Activated CD8-positive, alpha-beta memory T cell treated with anti-CD3 and anti-CD28 coated beads for 1 hour (primary cell): ENCODE measurements at places on chromosomes 16 and 17.

DNA sequence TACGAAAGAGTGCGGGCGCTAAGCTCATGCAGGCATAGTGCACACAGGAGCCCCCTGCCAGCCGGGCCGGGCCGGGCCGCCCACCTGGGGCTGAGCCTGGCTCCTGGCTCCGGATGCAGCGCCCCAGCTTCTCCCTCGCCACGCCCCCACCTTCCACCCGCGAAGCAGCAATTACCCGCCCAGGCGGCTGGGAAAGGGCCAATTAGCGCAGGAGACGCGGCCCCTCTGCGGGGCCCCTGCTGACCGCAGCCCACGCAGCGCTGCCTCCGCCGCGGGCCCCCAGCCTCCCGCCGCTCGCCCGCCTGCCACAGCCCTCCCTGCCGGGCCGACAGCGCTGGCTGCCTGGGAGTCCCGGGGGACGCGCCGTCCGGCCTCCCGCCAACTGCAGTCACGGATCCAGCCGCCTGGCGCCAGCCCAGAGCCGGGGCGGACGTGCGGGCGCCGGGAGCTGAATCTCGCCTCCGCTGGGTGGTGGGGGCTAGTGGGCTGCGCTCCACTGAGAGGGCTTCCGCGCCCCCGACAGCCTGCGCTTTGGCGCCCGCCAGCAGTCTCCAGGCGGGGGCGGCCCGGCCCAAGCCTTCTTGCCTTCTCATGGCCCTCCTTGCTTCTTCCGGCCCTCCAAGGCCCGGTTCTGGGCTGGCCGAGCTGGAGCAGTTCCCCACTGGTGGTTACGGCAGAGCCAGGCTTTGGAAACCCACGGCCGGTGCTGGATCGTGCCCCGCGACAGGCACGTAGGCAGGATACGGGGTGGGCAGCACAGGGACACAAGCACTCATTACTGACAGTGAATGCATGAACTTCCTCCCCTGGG, 14.9 kb upstream of the CBFB start:
- DNase-seq: peak; percentile 46

GRCh38 chr17:15470536-15470935, 3.1 kb upstream of the CDRT4 start:
- DNase-seq: no peak

DNA sequence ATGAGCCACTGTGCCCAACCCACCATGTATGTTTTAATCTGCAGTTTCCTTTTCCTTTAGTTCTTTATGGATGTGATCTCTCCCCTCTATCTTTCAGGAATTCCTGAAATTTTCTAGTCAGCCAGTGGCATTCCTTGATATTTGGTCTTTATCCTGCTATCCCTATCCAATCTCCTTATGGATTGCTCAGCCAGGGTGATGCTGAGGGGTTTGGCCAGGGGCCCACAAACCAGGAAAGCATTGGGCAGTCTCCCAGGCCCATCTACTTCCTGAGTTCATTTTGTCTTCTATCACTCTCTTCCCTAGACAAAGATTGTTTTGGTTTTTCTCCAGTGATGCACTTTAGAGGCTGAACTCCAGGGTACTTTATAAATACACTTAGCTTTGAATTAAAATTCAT, 115.9 kb downstream of the KATNIP start:
- no peak for DNase-seq

- no peak for DNase-seq
These were observed 11.9 kb downstream of the FZD2 start for GRCh38 chr17:44568945-44569858.

- no peak for DNase-seq
These were observed 5.7 kb downstream of the TMED6 start for GRCh38 chr16:69345923-69346322.

GRCh38 chr17:82963104-82963950, 116.1 kb upstream of the METRNL start:
- DNase-seq: peak; percentile 8

GRCh38 chr17:42488032-42488431, 29.4 kb downstream of the ATP6V0A1 start:
- no peak for DNase-seq

- no peak for DNase-seq
These were observed 12.3 kb downstream of the ALOXE3 start for GRCh38 chr17:8105957-8106398.

DNA sequence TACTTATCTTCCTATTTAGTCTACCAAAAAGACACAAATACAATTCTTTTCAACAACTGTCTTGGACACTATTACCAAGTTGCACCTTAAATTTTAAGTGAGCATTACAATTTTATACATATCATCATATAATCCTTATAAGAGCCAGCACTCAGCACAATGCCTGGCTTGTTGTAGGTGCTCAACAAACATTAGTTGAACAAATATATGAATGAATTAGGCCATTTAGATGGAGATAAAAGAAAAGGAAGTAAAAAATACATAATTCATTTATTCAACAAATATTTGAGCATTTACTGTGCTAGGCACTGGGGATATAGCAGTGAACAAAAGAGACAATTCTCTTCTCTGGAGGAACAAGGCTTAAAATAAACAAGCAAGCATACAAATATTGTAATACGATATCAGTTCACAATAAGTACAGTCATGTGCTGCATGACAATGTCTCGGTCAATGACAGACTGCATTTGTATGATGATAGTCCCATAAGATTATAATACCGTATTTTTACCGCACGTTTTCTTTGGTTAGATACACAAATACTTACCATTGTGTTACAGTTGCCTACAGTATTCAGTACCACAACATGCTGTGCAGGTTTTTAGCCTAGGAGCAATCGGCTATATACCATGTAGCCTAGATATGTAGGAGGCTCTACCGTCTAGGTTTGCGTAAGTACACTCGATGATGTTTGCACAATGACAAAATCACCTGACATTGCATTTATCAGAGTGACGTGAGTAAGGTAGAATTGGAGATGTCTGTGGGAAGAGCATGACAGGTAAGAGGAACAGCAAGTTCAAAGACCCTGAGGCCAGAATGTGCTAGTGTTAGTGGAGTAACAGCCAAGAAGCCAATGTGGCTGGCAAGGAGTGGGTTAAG, 86.4 kb upstream of the HS3ST2 start:
- DNase-seq: no peak

- no peak for DNase-seq
These were observed 56.0 kb downstream of the RAP1GAP2 start for GRCh38 chr17:2852221-2852620.

GRCh38 chr17:5762191-5762590, 177.9 kb upstream of the NLRP1 start:
- no peak for DNase-seq

- DNase-seq: no peak
These were observed 739.4 kb downstream of the CDH8 start for GRCh38 chr16:61296814-61297213.

DNA sequence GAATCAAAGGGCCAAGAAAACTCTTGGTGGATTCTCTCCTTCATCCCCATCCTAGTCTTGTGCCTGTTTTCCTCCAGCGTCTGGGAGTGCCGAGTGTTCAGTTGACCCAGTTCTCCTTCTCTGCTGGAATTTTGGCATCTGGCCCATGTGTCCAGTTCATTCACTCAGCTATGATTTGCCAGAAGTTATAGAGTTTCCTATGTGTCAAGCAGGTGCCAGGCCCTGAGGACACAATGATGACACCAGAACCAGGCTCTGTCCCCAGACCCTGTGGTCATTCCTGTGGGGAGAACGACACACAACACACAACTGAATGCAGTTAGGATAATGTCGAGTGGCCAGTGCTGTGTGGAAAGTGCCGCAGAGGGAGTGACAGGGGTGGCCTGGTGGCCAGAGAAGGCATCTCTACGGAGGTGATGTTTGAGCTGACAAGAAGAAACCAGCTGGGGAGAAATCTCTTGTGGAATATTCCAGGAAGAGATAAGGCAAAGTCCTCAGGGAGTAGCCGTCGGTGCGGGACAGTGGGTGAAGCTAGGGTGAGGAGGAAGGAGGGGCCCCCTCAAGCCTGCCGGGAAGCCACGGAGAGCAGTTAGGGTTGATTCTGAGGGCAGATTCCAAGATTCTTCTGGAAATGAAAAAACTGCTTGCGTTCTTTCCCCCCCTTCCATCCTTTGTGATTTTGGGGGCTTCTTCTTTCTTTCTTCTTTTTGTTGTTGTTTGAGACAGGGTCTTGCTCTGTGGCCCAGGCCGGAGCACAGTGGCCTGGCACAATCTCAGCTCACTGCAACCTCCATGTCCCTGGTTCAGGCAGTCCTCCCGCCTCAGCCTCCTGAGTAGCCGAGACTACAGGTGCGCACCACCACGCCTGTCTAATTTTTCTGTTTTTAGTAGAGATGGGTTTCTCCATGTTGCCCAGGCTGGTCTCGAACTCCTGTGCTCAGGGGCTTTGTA, 35.8 kb upstream of the IL34 start:
- no peak for DNase-seq
